ENCODE measurements at places on chromosomes 7 and 10. TPM values are rescaled to one million over a fixed set of nuclear protein-coding genes. Genes with fewer than 3 reads are reported as not detected.

SPDYE5 gene
- total RNA-seq = 0.09 TPM

SKIDA1 gene
- 1.0 TPM for total RNA-seq

SH2B2 gene
- total RNA-seq = 0.34 TPM

DGKI gene
- total RNA-seq = not detected

THSD7A gene
- total RNA-seq = 0.02 TPM

IFIT1 gene
- total RNA-seq = 0.25 TPM

ADCYAP1R1 gene
- total RNA-seq = not detected

C10orf143 gene
- total RNA-seq = 0.33 TPM

CCDC172 gene
- total RNA-seq = not detected

EN2 gene
- not detected for total RNA-seq

ZPBP gene
- not detected for total RNA-seq

LIPJ gene
- total RNA-seq = not detected

NPSR1 gene
- not detected for total RNA-seq
